ENCODE measurements at places on chromosomes 1 and 21.

- no peak for DNase-seq
Observed at GRCh38 chr1:228867108-228867950, 132.1 kb downstream of the RHOU start.

GRCh38 chr21:32868631-32869454 lies 97.3 kb upstream of the PAXBP1 start:
- no peak for DNase-seq

DNA sequence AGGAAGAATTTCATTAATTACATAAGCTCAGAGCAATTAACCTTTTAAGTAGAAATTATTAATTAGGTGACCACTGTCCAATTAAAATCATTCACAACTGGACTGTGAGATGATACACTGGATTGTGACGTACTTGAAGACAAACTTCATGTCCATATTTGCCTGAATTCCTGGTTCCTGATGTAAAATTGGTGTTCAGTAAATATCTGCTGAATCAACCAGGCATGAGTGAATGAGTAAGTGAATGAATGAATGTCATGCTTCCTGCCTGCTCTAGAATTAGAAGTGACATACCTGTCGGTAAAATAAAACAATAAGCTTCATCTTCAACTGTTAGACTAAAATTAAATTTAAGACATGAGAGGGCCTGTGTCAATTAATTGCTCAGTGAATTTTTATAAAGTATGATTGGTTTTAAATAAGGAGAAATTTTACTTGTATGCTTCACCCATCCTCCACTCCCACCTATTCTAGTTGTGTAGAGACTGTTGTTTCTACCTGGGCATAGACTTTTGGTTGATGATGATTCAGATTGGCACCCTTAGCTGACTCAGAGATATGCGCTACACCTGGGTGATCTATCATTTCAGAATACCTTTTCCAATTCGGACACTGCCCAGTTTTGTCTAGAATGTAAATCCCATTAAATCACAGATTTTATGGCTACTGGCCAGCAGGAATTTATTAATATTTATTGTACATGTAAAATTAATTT lies 56.9 kb upstream of the PTGS2 start:
- DNase-seq, result no peak

- no peak for DNase-seq
Observed at GRCh38 chr21:41593051-41593759, 85.2 kb upstream of the TMPRSS2 start.

- no peak for DNase-seq
Observed at GRCh38 chr21:30979054-30979453, 59.2 kb downstream of the KRTAP19-8 start.

- peak; percentile 22 for DNase-seq
Observed at GRCh38 chr1:160739098-160739511, at the start of gene SLAMF7. Gene SLAMF7 (plus strand): TSS chr1:160739247. CDS start chr1:160739302, 55 bp downstream.

DNA sequence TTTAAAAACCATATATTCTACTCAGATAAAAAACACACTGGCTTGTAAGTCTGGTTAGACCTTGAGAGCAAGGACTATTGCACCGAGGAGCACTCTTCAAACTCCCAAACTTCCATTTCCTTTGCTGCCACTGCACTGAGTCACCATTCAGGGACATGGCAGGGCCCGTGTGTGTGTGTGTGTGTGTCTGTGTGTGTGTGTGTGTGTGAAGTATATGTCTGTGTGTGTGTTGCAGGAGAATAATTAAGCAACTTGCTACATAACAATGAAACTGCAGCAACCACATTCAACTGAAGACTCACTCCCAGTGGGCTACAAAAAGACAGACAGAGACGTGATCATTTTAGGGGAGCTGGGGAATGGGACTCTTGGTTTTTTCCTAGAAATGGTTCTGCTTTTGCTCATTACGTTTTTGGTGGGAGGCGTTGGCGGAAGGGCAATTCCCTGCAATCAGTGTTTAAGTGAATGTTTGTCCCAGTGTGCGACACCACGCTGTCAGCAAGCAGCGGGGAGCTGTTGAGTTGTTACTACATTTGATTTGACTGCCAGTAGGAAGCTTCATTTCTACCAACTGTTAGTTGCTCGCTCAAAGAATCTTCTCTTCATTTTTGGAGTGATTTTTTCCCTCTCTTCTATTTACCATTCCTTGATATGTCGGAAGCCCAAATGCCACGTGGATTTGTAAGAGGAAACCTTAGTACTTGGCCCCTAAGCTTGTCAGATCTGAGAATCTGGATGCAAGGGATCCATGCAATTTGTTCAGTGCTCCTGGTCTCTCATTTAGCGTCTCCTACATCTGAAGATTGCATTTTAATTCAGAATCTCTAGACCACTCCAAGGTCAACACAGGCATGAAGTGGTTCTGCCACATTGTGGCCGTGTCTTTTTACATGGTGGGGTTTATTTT lies 36.1 kb downstream of the ESRRG start:
- no peak for DNase-seq

DNA sequence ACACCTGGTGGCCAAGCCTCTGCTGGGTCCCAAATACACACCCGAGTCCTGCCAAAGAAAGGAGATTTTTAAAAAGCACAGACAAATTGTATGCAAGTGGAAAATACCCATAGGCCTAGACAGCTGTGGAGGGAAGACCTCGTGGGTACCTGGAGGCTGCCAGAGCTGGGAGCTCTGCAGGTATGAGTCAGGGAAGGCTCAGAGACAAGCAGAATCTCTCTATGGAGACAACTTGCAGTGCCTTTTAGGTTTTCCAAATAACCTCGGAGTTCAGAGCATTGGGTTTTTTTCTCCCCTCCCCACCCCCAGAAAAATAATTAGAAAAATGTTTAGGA lies 127.7 kb downstream of the EDEM3 start:
- no peak for DNase-seq

GRCh38 chr1:79694241-79694640 lies 687.7 kb upstream of the ADGRL4 start:
- no peak for DNase-seq

DNA sequence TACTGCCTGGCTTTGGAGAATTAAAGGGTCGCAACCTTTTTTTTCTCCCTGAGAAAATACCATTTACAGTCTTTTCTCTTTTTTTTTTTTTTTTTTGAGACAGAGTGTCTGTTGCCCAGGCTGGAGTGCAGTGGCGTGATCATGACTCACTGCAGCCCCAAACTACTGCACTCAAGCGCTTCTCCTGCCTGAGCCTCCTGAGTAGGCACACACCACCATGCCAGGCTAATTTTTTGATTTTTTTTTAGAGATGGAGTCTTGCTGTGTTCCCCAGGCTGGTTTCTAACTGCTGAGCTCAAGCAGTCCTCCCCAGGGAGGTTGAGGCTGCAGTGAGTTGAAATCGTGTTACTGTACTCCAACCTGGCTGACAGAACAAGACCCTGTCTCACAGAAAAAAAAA lies 24.6 kb downstream of the UBE4B start:
- DNase-seq, result no peak

GRCh38 chr1:38418195-38419030 lies 371.8 kb upstream of the POU3F1 start:
- DNase-seq, result no peak

- DNase-seq, result no peak
Observed at GRCh38 chr21:26126168-26126553, 44.4 kb downstream of the APP start.
